ENCODE measurements at places on chromosomes 11 and 22.

- no peak for DNase-seq
Observed at GRCh38 chr11:503179-503981, 3.7 kb downstream of the RNH1 start.

DNA sequence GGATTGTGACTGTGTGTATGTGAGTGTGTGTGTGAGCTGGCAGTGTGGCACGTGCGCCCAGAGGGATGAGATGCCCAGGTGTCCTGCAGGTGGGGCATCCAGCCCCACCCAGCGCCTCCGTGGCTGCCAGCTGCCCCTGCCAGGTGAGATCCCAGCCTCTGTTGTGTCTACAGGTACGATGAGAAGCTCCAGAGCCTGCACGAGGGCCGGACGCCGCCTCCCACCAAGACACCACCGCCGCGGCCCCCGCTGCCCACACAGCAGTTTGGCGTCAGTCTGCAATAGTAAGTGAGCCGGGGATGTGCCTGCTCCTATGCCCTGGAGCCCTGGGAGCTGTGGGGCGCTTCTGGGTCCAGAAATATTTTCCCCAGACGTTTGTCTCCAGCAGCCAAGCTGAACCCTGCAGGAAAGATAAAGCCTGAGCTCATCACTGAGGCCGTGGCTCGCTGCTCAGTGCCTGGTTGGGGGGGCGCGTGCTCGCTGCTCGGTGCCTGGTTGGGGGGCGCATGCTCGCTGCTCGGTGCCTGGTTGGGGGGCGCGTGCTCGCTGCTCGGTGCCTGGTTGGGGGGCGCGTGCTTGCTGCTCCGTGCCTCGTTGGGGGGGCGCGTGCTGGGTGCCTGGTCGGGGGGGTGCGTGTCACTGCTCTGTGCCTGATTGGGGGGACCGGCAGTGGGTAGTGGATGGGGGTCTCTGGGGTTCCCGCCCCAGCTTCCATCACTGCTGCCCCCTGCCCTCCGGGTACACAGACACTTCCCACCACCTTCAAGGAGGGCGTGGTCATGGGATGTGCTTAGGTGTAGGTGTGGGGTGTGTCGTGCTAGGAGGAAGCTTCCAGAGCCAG lies 73.2 kb downstream of the ARHGAP8 start:
- no peak for DNase-seq

DNA sequence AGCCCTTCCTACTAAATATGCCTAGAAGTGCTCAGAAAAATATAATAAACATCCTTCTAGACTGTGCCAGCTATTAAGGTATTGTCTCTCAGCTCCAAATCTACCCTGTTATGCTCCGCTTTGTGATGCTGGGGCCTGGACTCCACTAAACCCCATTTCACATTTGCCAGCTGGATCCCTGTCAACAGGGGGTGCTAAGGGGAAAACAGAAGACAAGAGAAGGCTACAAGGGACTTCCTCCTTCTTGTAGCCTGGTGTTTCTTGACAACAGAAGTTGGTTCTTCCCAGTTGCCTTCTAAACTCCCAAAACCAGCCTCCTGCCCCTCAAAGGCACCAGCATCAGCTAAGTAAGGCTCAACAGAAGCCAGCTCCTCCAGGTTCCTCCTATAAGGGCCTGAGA lies 5.2 kb downstream of the NUMA1 start:
- no peak for DNase-seq

GRCh38 chr11:104390651-104391050 lies 226.7 kb upstream of the PDGFD start:
- no peak for DNase-seq

DNA sequence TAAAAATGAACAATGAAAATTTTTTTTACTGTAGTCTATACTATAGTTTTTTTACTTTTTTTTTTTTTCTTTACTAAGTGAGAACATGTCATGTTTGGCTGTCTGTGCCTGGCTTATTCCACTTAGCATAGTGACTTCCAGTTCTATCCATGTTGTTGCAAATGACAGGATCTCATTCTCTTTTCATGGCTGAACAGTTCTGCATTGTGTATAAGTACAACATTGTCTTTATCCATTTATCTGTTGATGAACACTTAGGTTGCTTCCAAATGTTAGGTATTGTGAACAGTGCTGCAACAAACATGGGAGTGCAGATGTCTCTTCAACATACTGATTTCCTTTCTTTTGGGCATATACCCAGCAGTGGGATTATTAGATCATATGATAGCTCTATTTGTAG lies 88.1 kb upstream of the CCDC90B start:
- DNase-seq: no peak

DNA sequence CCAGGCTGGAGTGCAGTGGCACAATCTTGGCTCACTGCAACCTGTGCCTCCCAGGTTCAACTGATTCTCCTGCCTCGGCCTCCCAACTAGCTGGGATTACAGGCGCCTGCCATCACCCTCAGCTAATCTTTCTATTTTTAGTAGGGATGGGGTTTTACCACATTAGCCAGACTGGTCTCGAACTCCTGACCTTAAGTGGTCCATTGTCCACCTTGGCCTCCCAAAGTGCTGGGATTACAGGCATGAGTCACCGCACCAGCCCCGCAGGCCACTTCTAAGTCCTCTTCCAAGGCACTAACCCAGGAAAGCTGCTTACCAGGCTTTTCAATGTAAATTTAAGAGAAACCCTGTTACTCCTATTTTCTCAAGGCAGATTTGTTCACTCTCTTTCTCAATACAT lies 50.4 kb downstream of the DENND5A start:
- DNase-seq: no peak

DNA sequence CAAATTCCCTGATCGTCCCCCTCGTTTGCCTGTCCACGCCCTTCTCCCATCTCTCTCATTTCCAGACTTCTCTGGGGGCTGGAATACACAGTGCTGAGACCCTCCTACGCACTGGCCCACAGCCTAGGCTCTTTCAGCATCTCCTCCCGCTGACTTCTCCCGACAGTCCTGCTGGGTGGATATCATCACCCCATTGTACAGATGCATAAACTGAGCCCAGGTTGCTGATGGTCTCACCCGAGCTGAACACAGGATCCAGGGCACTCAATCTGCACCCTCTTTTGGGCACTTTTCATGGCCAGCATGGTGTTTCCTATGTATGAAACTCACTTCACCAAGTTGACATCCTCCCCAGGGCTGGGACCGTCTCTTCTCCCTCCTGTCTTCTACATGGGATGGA lies 31.7 kb upstream of the PICK1 start:
- DNase-seq: no peak

DNA sequence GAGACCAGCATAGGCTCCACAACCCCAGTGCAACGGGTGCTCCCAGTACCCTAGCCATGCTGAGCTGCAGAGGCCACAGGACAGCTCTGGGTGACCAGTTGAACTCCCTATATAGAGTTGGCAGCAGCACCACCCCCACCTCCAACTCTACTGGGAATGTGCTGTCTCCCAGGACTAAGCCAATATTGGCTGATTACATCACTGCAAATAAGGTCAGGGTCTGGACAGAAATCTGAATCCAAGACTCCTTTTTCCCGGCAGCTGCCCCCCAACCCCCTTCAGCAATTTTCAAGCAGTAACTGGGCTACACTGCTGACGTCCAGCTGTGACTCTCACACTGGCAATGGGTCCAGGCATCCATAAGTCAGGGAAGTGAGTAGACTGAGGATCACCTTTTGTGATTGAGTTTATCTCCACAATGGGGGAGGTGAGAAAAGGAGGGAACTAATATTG lies at the start of gene HPX:
TSS of gene HPX (minus strand) at position 82 of the 453 bp plus-strand sequence. CDS start at position 58, 24 bp downstream.
- DNase-seq: no peak

DNA sequence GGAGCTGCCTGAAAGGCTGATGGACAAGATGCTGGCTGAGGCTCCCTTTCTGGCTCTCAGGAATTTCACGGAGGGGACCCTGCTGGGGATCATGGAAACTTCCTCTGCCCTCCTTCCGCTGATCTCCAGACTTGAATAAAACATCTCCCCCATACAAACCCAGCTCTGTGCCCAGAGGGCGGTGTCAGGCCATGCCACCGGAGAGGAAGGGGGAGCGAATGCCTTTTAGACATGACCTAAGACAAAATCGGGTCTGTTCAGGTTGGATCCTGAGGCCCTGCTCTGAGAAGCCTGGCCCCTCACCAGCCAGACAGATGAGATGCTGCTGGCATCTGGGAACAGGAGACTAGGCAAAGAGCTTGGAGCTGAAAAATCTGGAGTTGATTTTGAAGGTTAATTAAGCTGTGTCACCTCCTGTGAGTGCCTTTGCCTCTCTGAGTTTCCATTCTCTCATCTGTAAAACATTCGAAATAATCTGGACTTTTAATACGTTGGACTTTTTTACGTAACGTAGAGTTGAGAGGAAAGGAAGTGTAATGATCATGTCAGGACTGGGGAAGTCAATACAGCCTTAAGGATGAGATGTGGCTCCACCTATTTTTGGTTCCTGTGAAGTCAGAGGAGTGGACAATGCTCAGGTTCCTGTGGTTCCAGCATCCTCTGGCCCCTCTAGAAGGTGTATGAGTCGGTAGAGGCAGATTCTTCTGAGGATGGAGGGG lies 163.6 kb downstream of the ST3GAL4 start:
- DNase-seq: no peak

DNA sequence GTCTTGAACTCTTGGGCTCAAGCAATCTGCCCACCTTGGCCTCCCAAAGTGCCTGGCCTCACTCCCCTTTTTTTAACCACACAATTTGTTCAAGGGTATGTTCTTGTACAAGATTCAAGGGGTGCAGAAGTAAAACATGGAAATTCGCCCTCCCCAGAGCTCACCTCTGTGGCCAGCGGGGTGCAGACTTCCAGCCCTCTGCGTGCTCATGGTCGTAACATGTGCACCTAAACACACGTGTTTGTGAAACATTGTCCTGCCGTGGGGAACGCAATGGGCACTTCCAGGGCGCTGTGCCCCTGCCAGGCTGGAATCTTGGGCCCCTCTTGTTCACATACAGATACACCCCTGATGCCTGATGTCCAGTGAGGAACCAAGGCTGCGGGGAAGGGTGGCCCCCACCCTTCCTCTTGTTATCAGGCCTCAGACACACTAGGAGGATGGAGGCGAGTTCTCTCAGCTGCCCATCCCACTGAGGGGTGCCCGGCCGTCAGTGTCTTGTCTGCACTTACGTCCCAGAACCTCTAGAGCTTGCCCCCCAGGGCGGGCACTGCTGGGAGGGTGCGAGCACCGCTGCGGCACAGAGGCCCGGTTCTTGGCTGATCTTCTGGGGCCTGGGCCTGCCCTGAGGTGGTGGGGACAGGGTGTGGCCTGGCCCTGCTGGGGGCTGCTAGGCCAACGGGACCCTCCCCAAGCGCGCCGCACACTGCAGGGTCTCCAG lies 4.1 kb upstream of the EPS8L2 start:
- no peak for DNase-seq

GRCh38 chr11:214083-214482 lies 6.6 kb downstream of the RIC8A start:
- DNase-seq: no peak
